Activated naive CD4-positive, alpha-beta T cell (primary cell): ENCODE measurements at places on chromosomes 16 and 17.

- DNase-seq: no peak
Measured at GRCh38 chr16:54720259-54720658, 210.4 kb upstream of the IRX5 start.

DNA sequence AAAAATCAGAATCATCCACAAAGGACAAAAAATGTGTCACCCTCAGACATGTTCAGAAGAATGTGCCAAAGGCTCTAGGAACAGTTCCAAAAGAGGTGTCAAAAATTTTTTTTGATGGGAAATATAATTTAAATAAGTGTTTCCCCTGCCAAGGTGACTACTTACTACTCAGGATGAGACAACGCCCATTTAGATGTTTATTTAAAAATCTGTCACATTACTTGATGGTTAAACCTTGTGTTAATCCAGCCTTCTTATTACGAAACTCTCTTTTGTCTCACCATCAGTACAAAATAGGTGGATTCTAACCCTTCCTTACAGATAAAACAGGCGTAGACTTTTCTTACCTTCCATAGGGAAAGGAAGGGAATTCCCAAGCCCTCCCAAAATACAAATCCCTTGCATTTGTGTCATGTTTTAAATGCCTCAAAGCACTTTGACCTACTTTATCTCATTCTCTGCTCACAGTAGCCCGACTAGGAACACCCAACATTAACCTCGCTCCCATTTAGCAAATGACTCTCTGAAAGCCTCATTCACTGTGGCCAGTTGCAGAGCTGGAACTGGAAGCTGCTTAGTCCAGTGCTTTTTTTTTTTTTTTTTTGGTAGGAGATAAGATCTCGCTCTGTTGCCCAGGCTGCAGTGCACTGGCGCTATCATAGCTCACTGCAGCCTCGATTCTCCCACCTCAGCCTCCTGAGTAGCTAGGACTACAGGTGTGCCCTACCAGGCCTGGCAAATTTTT lies 5.8 kb upstream of the GNA13 start:
- no peak for DNase-seq

- no peak for DNase-seq
Measured at GRCh38 chr17:43019418-43019817, 2.8 kb downstream of the VAT1 start.

- no peak for DNase-seq
Measured at GRCh38 chr16:2898831-2899563, 12.7 kb upstream of the FLYWCH1 start.

GRCh38 chr17:50806141-50806643 lies 29.2 kb upstream of the WFIKKN2 start:
- no peak for DNase-seq

DNA sequence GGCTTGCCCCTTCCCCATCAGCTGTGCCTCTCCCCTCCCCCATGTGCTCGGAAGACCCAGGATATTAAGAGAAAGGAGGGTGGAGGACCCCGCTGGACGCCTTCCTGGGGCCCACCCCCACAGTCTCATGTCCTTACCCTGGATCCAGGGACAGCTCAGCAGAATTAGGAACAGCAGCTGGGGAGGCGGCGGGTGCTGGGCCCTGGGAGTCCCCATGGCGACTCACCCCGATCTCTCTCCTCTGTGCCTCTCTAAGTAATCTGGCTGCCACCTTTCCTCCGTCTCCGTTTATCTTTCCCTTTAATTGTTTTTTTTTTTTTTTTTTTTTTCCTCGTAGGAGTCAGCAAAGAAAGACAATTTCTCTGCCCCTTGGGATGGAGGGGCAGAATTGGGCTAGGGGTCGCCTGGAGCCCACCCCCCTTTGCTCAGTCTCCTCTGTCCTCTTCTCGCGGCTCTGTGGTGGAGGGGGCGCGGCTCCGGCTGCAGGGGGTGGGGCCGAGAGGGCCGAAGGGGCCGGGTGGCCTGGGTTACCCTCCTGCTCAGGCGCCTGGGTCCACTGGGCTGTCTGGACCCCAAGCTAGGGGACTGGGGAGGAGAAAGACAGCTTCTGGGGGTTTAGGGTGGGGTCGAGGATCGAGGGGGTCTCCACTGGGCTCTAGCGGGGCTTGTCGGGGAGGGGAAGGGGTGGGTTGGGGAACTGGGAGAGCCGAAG lies 390 bp downstream of the SEZ6L2 start:
- DNase-seq: no peak

- no peak for DNase-seq
Measured at GRCh38 chr16:54407596-54407995, 121.0 kb upstream of the IRX3 start.

DNA sequence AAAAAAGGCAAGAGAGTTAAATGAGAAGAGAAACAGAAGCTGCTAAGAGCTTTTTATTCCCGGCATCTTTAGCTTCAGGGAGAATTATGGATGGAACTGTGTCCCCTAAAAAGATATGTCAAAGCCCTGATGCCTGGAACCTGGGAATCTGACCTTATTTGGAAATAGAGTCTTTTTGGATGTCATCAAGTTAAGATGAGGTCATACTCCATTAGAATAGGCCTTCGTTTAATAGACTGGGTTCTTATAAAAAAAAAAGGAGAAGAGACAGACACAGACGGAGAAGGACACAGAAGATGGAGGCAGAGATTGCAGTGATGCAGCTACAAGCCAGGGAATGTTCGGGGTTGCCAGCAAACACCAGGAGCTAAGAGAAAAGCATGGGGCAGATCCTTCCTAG lies 24.6 kb downstream of the CACNG4 start:
- no peak for DNase-seq

GRCh38 chr16:10971560-10971961 lies 27.2 kb downstream of the CLEC16A start:
- no peak for DNase-seq

DNA sequence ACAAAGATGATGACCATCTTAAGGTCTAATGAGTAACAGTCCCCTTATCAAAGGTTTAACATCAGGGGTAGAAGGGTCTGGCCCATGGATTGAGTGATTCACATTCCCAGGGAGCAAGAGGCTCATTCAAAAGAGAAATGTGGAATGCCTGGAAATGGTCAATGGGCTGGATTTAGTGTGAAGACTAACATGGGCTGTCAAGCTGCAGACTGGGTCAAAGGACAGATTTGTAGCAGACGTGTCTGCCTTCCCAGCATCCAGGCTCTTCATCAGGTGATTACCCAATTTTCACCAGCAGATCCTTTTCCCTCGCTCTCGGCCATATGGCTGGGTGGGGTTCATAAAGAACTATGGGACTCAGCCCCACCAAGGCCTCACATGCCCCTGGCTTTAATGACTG lies 26.8 kb downstream of the DCUN1D3 start:
- DNase-seq: no peak

- DNase-seq: no peak
Measured at GRCh38 chr17:29091606-29092289, 48.8 kb downstream of the PIPOX start.

DNA sequence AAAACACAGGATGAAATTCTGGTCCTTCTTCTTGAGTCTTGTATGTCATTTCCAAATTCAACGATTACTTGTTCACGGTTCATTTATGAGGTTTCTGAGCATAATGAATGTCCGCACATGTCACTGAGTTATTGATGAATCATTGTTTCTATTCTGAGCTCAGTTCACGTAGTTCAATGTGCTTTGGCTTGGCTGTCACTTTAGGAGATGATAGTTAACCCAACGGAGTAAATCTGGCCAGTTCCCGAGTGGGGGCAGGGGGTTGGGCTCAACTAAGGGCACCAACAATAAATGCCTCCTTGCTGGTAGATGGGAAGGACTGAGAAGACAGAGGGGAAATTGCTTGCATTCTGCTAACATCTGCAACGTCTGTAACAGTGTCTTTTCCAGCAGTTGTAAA lies 239.4 kb upstream of the HSBP1 start:
- DNase-seq: no peak

GRCh38 chr17:74243013-74243755 lies 29.8 kb downstream of the TTYH2 start:
- DNase-seq: no peak

GRCh38 chr17:73232587-73233373 lies 28.9 kb downstream of the CPSF4L start:
- DNase-seq: no peak

- peak; percentile 76 for DNase-seq
Measured at GRCh38 chr17:3963237-3964201, 718 bp downstream of the ATP2A3 start.

- no peak for DNase-seq
Measured at GRCh38 chr17:17877529-17878358, 41.0 kb upstream of the SREBF1 start.

DNA sequence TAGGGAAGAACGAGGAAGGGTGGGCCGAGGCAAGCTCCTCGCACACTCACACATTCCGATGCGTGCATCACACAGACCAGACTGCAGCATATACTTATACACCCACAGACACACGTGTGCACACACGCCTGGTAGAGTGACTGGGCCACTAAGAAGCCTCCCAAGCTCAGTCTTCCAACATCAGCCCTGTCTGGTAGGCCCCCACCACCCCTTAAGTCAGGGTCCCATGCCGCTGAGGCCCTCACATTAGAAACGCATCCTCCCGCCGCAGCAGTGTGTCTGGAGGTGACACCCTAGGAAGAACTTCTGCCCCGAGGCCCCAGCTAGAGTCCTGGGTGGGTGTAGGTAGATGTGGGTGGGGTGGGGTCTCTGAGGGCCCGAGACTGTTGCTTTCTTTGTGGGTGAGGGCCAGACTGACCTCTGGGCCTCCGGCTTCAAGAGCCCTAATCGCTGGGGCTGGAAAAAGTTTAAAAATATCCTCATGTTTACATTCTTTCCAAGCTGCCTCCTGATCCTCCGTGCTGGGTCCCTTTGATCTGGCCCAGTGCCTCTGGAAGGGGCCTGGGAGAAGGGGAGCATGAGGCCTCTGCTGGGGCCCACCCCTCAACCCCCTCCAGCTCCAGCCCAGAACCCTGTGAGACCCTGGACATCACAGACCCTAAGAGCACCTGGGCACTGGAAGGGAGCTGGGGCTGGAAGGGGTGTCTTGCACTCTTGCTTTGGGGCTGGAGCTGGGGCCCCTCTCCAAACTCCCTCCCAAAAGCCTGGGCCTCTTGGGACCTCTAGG lies 13.6 kb downstream of the CDH16 start:
- DNase-seq: no peak
